NCI-H446 (cell line): ENCODE measurements at places on chromosomes 11 and 22.

GRCh38 chr11:125593114-125593820, 615 bp downstream of the STT3A start:
- DNase-seq, result no peak

- no peak for DNase-seq
Observed at GRCh38 chr22:27687984-27688545, 113.5 kb downstream of the MN1 start.

GRCh38 chr11:119470317-119471291, 47.6 kb upstream of the THY1 start:
- no peak for DNase-seq

DNA sequence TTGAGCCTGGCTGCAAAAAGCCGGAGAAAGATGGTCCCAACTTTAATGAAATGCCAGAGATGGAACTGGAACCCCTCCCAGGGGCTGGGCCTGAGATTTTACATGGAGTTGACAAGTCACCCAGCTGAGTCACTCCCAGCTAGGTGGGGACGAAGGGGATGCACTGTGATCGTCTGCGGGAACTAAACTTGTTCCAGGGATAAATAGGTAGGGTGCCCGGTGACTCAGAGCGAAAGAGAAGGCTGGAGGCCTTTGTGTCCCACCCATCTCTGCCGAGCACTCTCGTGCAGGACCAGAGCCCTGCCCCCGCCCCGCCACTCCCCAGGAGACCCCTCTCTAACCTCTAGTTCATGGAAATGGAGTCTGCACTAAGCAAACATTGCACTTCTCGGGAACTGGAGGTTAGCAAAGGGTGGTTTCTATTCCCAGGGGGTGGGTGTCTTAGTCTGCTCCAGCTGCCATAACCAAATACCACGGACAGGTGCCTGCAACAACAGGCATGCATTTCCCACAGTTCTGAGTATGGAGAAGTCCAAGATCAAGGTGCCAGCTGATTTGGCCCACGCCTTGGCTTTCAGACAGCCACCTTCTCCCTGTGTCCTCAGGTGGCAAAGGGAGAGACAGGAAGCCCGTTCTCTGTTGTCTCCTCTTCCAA, 60.7 kb upstream of the FADD start:
- DNase-seq, result no peak

GRCh38 chr22:47476231-47476630, 713.8 kb downstream of the TBC1D22A start:
- no peak for DNase-seq

DNA sequence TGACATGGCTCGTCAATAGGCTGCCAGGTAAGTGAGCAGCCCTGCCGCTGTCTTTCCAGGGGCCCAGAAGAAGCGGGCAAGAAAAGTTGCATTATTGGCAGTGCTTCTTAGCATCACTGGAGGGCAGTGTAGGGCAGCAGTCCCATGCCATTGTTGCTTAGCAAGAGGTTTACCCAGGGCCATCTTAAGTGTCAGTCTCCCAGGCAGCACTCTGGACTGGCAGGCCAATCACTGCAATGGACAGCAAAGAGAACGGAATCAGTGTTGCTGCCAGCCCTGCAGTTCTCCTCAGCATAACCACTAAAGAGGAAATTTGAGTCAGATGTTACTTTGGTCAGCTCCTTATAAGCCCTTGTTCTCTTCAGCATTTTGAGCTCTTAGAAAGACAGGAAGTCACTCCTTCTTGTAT, 13.4 kb upstream of the GRK2 start:
- DNase-seq, result no peak
